ENCODE measurements at places on chromosomes 6 and 20. TPM values are rescaled to one million over a fixed set of nuclear protein-coding genes. Genes with fewer than 3 reads are reported as not detected.
A peak's percentile ranks its signal among the peaks of the same experiment; 100 is the strongest.

DNA sequence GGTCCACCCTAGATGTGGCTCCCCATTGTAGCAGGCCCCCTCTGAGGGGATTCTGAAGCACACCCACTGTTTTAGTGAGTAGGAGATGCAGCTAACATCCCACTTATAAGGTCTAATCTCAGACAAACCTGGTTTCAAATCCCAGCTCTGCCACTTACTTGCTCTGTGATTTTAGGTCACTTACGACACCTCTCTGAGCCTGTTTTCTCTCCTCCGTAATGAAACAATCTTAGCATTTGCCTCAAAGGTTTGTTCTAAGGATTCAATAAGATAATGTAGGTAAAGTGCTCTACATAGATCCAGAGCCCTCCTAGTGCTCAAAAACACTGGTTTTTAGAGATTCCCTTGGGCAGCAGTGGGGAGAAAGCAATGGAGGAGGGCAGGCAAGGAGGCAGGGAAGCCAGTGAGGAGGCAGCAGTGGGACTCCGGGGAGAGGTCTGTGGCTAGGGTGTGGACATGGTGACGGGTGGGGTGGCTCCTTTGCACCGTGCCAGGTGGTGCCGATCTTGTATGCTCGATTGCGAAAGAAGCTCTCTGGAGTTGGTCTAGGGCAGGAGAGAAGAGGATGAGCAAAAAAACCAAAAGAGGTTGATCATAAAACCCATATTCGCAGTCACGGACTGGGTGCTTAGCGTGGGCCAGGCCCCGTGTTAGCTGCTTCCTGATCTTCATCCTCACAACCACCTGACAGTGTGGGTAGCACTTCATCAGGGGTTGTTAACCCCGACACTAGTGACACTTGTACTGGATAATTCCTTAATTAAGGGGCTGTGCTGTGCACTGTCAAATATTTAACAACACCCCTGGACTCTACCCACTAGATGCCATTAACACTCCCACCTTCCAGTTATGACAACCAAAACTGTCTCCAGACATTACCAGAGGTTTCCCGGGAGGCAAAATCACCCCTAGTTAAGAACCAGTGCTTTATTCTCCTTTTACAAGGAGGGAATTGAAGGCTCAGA lies 16.8 kb upstream of the PTGIS start:
- H3K4me3 ChIP-seq: no peak overlapping the region
- H3K27me3 ChIP-seq: no peaks in the 10 kb centered on the region
- peaks cover 5% of the 10 kb centered on the region for H3K36me3 ChIP-seq
- H3K27ac ChIP-seq: peak overlapping the region; percentile 68
- no peak for DNase-seq
- peaks cover 61% of the 10 kb centered on the region for H3K4me1 ChIP-seq

The BMP7 gene
- total RNA-seq: 22.2 TPM

DNA sequence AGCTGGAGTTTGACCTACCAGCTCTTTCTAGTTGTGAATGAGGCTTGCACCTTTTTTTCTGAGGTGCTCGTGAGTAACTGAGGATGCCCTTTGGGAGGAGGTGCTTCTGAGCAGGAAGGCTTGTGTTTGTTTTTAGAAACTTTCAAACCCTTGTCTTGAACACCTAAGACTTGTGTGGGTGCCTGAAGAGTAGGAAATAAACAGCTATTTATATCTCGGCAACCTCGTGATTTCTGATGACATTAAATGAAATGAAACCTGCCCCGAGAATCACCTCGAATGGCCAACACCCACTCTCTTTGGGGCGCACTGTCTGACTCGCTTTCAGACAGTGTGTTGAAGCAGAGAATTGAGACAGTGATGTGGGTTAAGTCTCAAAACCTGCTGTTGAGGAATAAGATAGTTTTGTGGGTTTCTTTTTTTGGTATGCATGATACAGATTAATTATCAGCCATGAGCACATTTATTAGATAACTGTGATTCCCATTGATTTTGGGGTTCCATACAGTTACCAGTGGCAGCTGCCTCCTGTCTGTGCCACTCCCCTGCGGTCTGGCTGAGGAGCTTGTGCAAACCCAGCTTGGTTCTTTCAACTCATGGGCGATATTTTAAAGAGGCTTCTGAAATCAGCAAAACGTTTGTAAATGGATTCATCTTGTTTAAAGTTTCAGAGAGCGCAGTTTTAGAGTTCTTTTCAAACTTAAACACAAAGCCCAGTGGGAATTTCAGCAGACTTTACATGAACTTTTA lies 8.4 kb downstream of the IRF4 start:
- no peak for DNase-seq
- H3K27me3 ChIP-seq: peaks cover 93% of the 10 kb centered on the region
- peaks cover under 1% of the 10 kb centered on the region for H3K4me1 ChIP-seq
- H3K4me3 ChIP-seq: no peak overlapping the region

DNA sequence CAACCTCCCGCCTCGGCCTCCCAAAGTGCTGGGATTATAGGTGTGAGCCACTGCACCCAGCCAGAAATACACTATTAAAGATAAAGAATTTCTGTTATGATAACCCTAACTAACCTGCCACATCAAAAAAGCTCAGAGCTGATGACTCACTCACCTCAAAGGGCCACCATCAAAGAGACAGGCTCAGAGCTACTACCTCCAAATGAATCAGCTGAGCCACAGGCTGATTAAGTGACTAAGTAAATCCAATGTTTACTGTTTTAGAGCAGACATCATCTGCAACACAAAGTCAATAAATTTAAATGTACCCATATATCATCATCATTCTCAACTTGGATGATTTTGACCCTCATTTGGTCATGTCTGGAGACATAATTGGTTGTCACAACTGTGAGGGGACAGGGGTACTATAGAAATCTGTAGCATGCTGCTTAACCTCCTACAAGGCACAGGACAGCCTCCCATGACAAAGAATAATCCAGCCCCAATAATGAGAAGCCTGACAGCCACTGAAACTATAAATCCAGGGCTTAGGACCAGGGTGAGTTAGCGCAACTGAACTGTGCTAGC lies 106.5 kb downstream of the ATP9A start:
- no peak for DNase-seq
- no peaks in the 10 kb centered on the region for H3K27me3 ChIP-seq
- H3K36me3 ChIP-seq: peaks cover 21% of the 10 kb centered on the region
- H3K4me3 ChIP-seq: no peak overlapping the region
- peaks cover 9% of the 10 kb centered on the region for H3K4me1 ChIP-seq

- no peaks in the 10 kb centered on the region for H3K36me3 ChIP-seq
- no peaks in the 10 kb centered on the region for H3K27me3 ChIP-seq
- H3K4me3 ChIP-seq: no peak overlapping the region
- no peak overlapping the region for H3K27ac ChIP-seq
- H3K4me1 ChIP-seq: peaks cover 37% of the 10 kb centered on the region
Observed at GRCh38 chr6:4347877-4348276, 212.5 kb upstream of the ECI2 start.
